ENCODE measurements at places on chromosomes 6 and 20.

GRCh38 chr6:79302341-79302740, 67.9 kb upstream of the HMGN3 start:
- DNase-seq, result no peak

DNA sequence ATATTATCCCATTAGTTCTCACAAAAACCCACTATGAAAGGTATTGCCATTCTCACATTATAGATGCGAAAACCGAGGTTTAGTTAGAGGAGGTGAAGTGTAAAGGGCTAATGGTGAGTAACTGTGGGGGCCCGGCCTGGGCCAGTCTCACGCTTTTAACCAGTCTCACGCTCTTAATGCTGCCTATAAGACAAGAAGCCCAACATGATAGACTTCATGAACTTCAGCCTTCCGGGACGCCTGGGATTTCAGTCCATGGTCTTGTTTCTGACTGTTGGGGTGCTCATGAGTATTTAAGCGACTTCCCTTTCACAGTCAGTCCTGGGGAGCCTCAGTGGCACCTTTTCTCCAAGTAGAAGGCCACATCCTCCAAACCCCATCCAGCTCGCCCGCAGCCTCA, 31.7 kb downstream of the AGPAT4 start:
- no peak for DNase-seq

- no peak for DNase-seq
Measured at GRCh38 chr20:535958-536357, 7.6 kb downstream of the CSNK2A1 start.

GRCh38 chr20:38615283-38615682, 13.7 kb downstream of the ARHGAP40 start:
- no peak for DNase-seq
